Osteocyte (in vitro differentiated cells): ENCODE measurements at places on chromosomes 1 and 21. TPM values are rescaled to one million over a fixed set of nuclear protein-coding genes. Genes with fewer than 3 reads are reported as not detected.
A peak's percentile ranks its signal among the peaks of the same experiment; 100 is the strongest.

The EFNA1 gene
- total RNA-seq = 29.3 and 31.3 TPM in 2 replicates

The TFF2 gene
- not detected in 2 replicates for total RNA-seq

DNA sequence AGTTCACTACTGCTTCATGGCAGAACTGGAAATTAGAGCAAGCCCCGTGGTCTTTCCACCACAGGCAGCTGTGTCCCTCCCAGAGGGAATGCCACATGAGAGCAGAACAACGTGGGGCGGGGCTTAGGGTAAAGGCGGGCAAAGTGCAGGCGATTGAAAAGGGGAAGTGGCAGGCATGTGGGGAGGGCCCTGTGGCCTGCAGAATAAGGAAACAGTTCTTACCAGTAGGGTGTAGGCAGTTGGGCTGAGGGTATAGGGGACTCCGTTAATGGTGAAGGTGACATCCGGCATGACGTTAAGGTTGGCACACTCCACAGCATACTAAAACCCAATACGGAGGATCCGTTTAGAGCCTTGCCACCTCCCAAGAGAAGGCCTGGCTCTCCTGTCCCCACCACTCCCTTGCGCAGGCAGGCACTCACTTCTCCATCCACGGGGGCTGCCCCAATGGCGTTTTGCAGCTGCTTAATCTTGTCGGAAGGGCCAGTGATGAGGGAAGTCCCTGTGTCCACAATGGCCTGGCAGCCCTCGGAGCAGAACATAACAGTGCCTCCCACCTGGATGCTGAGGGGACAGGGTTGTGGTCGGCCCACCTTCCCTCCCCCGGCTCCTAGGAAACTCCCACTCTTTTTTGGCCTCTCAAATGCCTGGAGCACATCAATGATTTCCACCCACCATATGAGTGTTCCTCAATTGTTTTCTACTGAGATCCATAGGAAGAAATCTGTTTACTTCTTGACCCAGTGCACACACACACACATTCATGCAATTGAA is 9.1 kb upstream of the RAB7B start:
- H3K36me3 ChIP-seq = no peaks in the 10 kb centered on the region
- no peaks in the 10 kb centered on the region for H3K4me1 ChIP-seq
- no peak for DNase-seq
- no peak overlapping the region for H3K27ac ChIP-seq
- H3K27me3 ChIP-seq = peaks cover 9% of the 10 kb centered on the region

DNA sequence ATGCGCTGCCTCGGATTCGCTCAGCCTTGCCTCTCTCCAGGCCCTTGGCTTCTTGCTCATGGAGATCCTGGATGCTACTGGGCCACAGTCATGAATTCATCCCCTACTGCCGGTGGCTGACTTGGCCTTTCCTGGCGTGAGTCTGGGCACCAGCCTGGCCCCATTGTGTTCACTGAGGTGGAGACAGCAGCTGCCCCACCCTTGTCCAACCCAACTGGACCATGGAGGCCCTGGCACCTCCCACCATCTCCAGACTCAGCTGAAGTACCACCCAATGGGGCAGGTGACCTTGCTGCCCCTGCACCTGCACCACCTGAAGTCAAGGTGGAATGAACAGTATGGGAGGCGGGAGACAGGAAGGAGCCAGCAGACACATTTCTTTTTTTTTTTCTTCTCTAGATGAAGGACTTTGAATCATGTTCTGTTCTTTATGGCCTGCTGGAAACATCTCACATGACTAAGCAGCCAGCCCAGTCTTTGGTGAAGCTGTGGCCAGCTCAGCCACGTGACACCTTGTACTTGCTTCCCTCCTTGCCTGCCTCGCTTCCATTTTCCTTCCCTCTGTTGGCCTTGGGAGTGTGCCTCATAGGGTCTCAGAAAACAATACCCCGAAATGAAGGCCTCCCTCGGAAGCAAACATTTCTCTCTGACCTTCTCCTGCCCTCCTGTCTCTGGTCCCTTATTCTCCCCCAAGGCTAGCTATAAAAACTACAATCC is 3.8 kb upstream of the SLC30A2 start:
- peaks cover 76% of the 10 kb centered on the region for H3K27me3 ChIP-seq
- peaks cover 4% of the 10 kb centered on the region for H3K4me1 ChIP-seq
- no peaks in the 10 kb centered on the region for H3K36me3 ChIP-seq
- no peak for DNase-seq
- H3K4me3 ChIP-seq = no peak overlapping the region

- no peaks in the 10 kb centered on the region for H3K27me3 ChIP-seq
- H3K36me3 ChIP-seq = no peaks in the 10 kb centered on the region
- no peak for DNase-seq
- H3K4me1 ChIP-seq = no peaks in the 10 kb centered on the region
- no peak overlapping the region for H3K4me3 ChIP-seq
Measured at GRCh38 chr1:191993549-191993948, 164.7 kb upstream of the RGS18 start.

DNA sequence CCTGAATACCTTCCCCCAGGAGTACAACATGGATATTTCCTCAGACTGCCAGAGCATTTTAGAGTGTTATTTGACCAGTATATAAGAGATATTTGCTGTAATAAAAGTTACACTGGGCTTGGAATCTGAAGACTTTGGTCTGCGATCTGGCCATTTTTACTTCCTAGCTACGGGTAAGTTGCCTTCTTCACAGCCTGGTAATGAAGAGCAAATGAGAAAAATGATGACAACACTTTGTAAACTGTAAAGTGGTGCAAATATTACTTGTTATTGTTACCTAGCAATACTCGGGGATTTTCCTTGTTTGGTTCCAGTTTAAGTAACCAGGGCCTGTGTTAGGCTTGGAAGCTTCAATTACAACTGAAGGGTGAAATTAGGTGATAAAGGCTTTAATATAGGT is 180.8 kb upstream of the LMO4 start:
- H3K4me1 ChIP-seq = peaks cover 32% of the 10 kb centered on the region
- peaks cover 13% of the 10 kb centered on the region for H3K27me3 ChIP-seq
- no peak overlapping the region for H3K4me3 ChIP-seq
- H3K36me3 ChIP-seq = no peaks in the 10 kb centered on the region
- H3K27ac ChIP-seq = no peak overlapping the region

DNA sequence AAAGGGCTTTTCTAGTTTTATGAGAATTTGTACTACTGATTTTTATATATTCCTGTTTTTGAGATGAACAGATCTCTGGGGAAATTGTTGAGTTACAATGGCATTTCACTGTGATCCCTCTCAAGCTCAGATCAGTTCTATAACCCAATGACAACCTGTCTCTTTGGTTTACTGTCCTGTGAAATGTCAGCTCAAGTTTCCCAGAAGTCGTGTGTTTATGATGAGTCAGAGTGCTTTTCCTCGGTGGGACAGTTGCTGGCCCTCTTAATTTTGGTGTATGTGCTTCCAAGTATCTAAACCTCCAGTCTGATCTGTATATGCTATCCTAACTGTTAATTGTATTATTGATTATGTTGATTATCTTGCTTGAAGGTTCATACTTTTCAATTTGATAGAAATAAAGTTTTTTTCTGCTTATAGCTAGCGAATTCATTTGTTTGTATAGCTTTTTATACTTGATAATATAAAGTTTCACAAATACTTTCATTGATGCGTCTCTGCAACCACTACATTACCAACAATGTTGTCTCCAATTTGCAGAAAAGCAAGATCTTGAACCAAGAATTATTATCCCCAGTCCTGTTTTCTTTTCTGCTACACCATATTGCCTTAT is 77.5 kb upstream of the DNAJC6 start:
- H3K27ac ChIP-seq = peak overlapping the region; percentile 61
- H3K4me1 ChIP-seq = peaks cover 25% of the 10 kb centered on the region
- H3K4me3 ChIP-seq = no peak overlapping the region

The DNAJC8 gene
- 92.2 and 93.0 TPM in 2 replicates for total RNA-seq

- H3K27ac ChIP-seq = no peak overlapping the region
- H3K4me1 ChIP-seq = peaks cover 14% of the 10 kb centered on the region
- H3K4me3 ChIP-seq = no peak overlapping the region
Measured at GRCh38 chr1:32919811-32920733, 18.9 kb upstream of the TMEM54 start.
